ENCODE measurements at places on chromosomes 5 and 9.

DNA sequence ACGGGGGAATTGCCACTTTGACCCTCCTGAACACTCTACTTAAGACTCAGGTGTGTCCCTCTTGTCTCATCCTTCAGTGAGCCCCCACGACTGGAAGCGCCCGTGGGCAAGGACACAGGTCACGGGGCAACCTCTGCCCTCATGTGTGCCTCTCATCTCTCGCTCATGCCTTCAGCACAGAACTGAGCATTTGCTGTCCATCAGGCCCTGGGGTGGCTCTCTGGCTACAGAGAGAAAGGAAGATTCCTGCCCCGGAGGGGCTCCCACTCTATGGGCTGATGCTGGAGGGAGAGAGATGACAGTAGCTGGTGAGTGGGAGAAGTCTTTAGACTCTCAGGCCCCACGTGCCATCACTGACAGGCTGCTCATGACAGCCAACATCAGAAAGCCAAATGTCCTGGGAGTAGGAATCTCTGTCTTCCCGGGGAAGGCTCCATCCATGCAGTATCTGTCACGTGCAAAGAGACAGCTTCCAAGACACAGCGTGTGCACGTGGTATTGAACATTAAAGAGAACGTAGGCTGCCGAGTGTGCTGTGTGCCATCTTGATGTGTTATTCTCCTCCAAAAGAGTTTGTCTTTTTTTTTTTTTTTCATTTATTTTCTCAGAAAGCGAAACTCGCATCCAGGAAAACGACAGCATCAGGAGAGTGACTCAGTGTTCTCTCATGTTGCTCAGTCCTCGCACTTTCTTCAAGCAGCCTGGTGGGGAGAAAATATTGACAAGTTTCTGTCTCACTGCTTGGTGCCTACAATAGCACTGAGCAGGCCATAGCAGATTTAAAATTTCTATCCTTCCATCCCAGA is 190.5 kb downstream of the GAS1 start:
- DNase-seq: no peak

DNA sequence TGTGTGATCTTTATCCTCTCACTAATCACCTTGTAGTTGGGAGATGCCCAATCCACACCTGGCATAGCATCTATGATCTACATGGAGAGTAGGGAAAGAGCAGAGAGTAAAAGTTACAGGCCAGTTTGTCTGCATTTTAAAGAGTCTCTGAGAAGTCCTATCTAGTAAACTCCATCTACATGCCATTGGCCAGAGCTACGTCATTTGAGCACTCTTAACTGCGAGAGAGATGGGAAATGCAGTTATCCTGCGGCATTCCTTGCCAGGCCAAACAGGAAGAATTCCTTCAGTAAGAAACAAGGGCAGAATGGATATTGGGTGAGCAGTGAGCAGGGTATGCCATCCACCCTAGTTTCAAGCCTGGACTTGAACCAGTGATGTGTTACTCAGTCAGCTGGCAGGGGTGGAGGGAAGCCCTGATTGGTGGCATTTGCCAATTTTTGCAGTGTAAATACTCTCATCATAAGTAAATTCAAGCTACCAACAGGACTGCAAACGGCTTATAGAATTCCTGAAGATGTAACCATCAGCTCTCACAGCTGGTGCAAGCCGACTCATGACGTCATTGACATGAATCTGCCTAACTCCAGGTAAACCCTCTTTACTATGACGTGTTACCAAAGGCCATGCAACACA is 156.8 kb upstream of the MSX2 start:
- no peak for DNase-seq

DNA sequence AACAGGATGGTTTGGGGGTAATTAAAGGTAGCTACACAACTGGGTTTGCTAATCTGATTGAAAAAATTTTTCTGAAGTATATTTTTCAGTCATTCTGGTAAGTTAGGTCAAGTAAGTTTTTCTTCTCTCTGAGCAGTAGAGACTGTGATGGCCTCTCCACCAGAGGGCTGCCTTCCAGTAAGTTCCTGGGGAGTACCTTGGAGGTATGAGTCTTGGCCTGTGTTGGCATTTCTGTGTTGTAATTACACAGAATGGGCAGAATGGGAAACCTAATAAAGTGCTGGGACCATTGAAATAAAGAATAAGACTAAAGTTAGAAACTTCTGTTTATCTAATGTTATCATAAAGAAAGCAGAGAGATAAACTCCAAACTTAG is 430.8 kb downstream of the ARHGEF28 start:
- DNase-seq: peak; percentile 4

GRCh38 chr9:110148384-110148783 is 59.6 kb downstream of the C9orf152 start:
- DNase-seq: no peak

- no peak for DNase-seq
Observed at GRCh38 chr9:71506821-71507220, 261.5 kb downstream of the CEMIP2 start.

DNA sequence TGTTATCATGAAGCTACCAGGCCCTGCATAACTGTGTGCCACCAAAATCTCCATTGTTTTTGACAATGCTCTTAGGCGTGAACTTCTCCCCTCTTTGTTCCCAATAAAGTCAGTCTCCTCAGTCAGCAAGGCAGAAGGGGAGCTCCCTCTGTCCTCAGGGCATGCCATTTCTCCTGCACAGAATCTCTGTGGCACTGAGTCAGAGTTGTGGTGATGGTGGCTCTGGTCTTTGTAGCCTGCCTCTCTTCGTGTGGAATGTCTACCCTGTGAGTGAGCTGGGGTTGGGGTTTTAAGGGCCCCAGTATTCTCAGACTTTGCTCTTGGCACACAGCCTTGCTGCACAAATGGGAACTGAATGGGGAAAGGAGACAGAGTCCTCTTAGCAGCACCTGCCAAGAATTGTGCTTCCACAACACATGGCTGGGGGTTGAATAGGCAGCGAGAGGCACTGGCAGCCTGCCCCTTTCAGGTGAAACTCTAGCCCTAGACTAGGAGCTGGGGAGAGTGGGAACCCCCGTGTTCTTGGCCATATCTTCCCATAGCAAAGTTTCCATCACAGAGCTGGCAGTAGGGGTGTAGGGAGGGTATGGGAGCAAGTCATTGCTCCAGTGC is 146.6 kb downstream of the SH3GL2 start:
- DNase-seq: no peak

GRCh38 chr5:88145221-88145610 is 123.4 kb downstream of the TMEM161B start:
- DNase-seq: no peak

GRCh38 chr9:131470581-131470991 is 32.1 kb upstream of the POMT1 start:
- DNase-seq: no peak

GRCh38 chr5:154039458-154039829 is 677 bp downstream of the MFAP3 start:
- no peak for DNase-seq

DNA sequence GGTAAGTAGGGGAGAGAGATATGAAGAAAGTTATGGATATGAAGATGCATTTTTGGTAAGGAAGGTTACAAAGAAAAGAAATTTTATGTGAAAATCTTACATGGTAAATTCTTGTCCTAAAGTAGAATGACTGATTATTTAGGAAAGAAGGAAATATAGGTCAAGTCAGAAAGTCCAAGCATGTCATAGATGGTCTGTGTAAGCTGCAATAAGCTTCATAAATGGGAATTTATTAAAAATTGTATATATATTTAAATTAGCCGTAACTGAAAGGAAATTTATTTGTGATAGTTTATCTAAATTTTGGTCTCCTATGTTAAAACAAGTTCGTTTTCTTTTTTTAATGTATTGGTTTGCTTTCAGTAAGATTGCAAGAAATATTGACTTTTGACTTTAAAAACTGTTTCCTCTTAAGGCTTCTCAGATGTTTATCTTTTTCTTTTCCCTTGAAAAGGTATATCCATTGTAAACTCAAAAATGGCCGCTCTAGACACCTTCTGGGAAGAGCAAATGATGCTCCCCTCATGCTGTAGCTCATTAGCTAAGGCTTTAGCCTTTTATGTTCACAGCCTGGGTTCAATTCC is 46.8 kb upstream of the HAPLN1 start:
- peak; percentile 48 for DNase-seq

- no peak for DNase-seq
Observed at GRCh38 chr9:87277346-87277745, 220.3 kb upstream of the DAPK1 start.

- no peak for DNase-seq
Observed at GRCh38 chr9:109843641-109844040, 63.6 kb downstream of the PALM2AKAP2 start.

DNA sequence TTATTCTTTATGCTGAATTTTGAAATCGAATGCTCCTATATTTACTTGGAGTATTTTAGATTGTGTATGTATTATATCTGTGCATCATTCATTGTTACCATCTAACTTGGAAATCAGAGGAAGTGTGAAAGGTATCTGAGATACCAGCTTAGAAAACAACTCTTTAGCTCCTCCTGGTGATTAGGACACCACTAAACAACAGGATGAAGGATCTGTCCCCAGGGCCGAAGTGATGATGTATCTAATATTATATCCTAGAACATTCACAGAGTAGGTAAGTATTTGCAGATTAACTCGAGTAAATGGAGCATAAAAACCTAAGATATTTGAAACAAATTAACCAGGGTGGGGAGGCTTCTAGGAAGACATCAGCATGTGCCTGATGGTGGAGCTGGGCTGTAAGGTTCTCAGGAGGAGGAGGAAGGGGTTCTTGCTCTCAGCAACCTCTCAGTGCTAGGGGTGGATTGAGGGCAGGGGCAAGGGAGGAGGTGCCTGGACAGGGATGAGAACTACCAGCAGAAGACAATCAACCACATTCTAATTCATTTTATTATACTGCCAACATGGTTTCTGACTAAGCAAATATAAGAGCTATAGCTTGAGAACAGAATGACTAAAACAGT is 2.6 kb upstream of the NFIL3 start:
- peak; percentile 66 for DNase-seq
